ENCODE measurements at places on chromosomes 7 and 10.
A peak's percentile ranks its signal among the peaks of the same experiment; 100 is the strongest.

DNA sequence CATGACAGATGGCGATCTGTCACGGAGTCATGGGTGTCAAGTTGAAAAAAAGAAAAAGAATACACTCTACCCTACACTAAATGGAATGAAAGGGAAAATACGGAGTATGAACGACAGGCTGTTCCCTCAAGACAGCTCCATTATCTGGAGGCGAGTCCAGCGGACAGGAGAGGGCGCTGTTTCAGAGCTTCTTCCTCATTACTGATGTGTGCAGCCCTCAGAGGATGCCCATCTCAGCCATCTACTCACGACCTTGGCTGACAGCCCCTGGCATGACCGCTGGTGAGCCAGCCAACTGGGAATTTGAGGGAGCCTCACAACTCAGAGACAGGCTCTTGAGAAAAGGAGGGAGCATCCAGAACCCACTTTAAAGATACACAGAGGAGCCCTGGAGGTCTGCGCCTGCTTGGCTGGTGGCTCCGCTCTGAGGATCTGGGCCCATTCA, 49.6 kb upstream of the SMNDC1 start:
- peak; percentile 68 for DNase-seq

GRCh38 chr10:78169214-78169613, 135.6 kb downstream of the RPS24 start:
- DNase-seq, result no peak

DNA sequence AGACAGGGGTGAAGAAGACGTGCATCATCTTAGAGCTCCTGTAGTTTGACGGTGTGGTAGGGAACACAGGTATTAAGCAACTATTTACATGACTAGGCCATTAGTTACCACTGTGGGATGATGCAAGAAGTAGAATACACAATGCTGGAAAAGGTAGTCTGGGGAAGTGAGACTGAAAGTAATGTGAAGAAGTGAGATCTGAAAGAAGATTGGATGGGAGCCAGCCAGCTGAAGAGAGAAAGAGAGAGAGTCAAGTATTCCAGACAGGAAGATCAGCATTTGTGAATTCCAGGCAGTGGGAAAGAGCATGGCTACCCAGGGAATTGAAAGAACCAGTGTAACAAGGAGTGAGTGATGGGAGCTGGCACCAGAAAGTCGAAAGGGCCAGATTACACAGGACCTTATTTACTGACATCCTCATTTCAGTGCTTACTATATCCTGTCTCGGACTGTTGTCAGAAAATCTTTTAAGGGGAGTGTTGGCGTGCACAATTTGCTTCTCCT, 4.0 kb upstream of the CFAP58 start:
- no peak for DNase-seq

DNA sequence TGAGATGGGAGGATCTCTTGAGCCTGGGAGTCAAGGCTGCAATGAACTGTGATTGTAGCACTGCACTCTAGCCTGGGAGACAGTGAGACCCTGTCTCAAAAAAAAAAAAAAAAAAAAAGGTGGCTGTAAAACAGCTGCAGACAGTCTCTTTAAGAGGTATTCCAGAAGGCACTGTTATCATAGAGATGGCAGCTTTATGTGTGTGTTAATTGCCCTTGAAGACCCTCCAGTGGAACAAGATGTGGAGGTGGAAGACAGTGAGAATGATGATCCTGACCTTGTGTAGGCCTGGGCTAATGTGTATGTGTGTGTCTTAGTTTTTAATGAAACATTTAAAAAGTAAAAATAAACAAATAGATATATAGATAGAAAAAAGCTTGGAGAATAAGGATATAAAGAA, 66.0 kb downstream of the ZNF487 start:
- no peak for DNase-seq

DNA sequence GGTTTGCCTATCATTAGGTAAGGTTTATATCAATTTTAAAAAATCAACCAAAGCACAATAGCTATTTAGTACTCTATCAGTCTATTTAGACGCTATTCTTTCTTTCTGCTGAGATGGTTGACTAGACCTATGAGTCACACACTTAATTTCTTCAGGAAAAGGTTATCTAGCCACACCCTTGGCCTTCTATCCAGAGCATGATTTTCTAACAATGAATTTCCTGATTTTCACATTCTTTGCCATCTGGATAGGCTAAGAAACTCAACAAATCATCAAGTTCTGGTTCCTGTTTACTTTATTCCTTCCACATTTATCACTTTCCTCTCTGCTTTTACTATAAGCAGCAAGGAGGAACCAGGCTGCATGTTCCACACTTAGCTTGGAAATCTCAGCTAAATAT, 8.1 kb downstream of the PRPS1L1 start:
- DNase-seq, result no peak

DNA sequence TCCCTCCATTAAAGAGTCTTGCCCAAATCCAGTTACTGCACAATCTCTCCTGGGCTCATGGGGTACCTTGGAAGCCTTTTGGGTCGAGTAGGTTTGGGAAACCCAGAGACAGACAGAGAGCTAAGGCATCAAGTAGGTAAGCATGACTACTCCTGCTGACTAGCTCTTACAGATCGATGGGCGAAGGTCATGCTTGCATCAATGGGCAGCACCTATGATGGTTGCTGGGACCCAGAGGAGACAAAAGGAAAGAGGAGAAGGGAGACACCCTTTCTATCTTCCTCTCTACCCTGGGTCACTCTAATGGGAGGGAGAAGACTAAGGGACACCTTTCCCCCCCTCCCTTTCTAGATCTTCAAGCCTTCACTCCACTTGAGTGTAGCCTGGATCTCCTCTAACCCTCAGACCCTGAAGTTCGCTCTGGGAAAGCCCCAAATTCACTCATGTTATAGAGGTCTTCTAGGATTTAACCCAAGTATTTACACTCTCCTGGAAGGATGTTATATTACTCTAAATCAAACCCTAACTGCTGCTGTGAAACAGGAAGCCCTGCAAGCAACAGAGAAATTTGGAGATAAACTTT, 31.6 kb upstream of the ZNF746 start:
- no peak for DNase-seq

GRCh38 chr10:7945469-7946187, 108.9 kb upstream of the GATA3 start:
- DNase-seq, result no peak

DNA sequence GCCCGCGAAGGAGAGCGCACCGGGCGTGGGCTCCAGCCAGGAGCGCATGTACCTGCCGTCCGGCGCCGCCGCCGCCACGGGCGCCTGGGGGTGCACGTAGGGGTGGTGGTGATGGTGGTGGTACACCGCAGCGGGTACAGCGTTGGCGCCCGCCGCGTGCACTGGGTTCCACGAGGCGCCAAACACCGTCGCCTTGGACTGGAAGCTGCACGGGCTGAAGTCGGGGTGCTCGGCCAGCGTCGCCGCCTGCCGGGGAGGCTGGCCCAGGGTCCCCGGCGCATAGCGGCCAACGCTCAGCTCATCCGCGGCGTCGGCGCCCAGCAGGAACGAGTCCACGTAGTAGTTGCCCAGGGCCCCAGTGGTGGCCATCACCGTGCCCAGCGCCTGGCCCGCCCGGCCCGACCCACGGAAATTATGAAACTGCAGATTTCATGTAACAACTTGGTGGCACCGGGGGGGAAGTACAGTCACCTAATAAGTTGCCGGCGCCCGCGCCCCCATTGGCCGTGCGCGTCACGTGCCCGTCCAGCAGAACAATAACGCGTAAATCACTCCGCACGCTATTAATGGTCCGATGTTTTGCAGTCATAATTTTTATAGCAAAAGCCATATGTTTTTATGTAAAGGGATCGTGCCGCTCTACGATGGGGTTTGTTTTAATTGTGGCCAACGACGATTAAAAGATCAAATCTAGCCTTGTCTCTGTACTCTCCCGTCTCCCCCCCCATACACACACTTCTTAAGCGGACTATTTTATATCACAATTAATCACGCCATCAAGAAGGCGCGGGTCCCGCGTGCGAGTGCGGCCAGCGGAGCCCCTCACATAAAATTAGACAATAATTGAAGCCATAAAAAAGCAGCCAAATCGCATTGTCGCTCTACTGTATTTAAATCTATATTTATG, at the start of gene HOXA9:
Gene HOXA9, minus strand, starts transcription at position 449 of the 907 bp plus-strand sequence. Its CDS starts 80 bp downstream, at position 369.
- no peak for DNase-seq

GRCh38 chr7:4667776-4668509, 14.2 kb upstream of the FOXK1 start:
- DNase-seq, result no peak

GRCh38 chr10:34753014-34753757, 61.9 kb downstream of the PARD3 start:
- no peak for DNase-seq

DNA sequence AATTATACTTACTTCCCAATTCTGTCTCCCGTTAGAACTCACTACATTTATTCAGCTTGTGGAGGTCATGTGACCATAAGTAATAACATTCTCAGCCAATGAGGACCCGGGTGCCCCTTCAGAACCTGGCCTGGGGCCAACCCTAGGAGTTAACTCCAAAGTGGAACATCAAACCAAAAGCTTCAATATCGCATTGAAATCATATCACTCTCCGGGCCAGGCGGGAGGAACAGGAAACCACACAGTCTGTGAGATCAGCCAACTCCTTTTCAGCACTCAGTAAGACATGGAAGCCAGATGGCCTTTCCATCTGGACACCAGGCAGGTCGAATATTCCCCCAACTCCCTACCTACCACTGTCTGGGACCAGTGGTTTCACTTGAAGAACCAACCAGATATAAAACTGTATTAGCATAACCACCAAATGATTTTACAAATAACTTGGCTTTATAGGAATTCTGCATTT, 5.5 kb downstream of the CREB3L2 start:
- no peak for DNase-seq

DNA sequence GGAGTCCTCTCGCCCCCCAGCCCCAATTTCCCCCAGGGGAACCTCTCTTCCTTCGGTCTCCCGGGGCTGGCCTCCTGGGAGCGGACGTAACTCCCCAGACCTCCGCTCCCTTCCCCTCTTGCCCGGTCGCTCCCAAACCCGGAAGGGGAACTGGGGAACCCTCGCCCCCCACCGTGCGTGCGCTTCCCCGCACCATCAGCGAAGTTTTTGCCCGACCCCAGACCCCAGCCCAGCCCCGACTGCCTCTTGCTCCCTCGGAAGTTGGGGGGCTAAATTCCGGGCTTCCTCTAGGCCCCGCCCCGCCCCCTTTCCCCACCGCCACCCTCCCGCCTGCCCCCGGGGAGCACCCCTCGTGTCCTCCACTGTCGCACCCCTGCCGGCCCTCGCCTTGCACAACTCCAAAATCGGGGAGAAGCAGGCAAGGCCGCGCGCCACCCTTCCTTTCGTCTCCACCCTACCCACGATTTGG, 436 bp downstream of the GNB2 start:
- DNase-seq, result peak; percentile 31

DNA sequence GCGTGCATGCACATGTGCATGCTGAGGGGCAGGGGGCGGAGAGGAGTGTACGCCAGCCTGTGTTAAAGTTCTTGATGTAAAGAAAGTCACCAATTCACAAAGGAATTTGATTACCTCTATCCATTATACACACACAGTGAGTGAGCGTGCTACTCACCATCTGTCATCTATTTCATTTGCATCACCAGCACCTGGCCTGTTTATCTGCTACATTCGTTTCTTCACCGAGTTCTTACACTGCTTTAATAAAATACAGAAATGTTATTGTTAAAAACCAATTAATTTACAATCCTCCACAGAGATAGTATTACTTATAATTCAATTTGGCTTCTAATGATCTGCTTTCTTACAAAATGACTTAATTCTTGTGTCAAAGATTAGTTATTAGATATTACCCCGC, 32.6 kb downstream of the NEUROD6 start:
- DNase-seq, result no peak

GRCh38 chr10:15483215-15484075, 112.4 kb upstream of the FAM171A1 start:
- DNase-seq, result no peak

- DNase-seq, result no peak
These were observed 13.8 kb downstream of the TAF3 start for GRCh38 chr10:7832060-7832459.
